Neural crest cell (in vitro differentiated cells): ENCODE measurements at places on chromosomes 16 and 17. TPM values are rescaled to one million over a fixed set of nuclear protein-coding genes. Genes with fewer than 3 reads are reported as not detected.

KRT36 gene
- not detected in 2 replicates for total RNA-seq

CCDC144A gene
- total RNA-seq = 1.3 and 1.6 TPM in 2 replicates

DNA sequence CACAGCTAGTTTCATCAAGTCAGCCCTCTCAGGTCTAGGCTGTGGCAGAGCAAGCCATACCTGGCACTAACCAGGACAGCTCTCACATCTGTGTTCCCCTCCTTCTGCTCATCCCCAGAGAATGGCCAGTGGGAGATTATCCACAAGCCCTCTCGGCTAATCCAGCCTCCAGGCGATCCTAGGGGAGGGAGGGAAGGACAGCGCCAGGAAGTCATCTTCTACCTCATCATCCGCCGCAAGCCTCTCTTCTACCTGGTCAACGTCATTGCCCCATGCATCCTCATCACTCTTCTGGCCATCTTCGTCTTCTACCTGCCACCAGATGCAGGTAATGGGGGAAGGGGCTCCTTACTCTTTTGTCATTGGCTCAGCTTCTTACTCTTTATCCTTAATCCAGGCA, 3.6 kb downstream of the CHRNB1 start:
- no peak for DNase-seq

DNA sequence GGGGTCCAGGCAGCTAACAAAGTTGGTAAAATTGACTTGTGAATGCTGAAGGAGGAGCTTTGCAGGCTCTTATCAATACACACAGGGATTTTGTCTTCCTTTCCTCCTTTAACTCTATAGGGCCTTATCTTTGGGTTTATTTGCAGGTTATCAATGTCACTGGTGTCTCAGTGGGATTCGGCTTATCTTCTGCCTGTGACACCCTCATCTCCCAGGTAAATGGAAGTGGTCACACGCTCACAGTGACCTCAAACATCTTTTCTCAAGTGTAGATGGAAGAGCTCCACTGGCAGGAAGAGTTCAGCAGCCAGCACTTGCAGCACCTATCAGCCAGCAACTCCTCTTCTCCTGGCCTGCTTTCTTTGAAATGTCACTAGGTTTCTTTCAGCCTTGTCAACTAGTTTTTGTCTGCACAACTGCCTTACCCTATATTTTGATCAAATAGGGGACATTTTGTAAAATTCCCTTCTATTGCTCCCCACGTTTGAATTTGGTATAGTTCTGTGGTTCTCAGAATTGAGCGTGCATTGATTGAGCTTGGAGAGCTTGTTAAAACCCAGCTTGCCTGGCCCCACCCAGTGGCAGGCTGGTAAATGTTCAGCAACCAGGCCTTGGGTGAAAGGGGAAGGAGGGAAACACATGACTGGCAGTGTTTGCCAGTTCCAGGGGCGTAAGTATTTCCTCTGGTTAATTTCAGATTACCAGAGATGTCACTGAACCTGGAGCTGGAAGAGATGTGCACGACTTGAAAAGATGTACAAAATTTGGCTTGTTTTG, 12.8 kb downstream of the SLC47A1 start:
- no peak for DNase-seq

DNA sequence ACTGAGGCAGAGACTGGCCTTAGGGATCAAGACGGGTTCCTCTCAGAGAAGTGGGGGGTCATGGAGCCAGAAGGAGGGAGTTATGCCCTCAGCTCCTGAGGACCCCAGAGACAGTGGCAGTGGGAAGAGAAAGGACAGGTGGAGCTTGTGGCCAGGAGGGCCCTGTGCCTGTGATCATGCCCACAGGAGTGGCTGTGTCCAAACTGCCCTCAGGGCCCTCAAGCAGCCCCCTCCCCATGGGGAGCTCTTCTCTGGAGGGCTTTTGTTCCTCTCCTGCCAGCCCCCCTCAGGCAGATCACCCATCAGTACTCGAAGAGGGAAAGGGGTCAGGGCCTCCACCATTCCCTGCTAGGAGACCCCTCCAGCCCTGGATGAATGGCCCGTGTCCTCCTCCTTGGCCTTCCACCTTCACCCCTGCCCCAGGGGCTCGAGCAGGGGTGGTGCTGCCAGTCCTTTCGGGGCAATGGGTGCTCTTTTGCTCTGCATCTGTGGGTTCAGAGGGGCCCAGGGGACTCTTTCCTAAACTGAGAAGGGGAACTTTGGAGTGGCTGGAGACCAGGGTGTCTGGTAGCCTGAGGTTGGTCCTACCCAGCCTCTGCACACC, 52.7 kb downstream of the BEAN1 start:
- DNase-seq = no peak

DNA sequence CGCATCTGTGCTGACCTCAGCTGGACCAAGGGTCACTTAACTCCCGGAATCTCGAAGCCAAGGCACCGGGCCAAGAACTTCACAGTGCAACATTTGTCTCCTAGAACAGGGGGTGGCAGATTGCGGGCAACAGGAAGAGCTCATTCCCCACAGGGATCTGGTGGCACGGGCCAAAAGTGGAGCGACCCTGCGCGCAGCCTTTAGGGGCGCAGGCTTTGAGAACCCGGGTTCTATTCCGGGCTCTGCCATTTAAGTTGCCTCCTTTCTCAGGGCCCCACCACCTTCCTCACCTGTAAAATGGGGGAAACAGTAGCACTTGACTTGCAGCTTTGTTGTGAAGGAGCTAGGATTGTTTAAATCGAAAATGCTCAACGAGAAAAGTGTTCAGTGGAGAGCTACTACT, 651 bp downstream of the SHMT1 start:
- peak; percentile 3 for DNase-seq

GRCh38 chr16:57805176-57805575, 2.9 kb upstream of the KIFC3 start:
- no peak for DNase-seq
